ENCODE measurements at places on chromosomes 5 and 9.

GRCh38 chr9:21077781-21078180, at the start of gene IFNB1:
Gene IFNB1 (minus strand): TSS chr9:21077942. CDS start chr9:21077869, 73 bp downstream.
- no peak for DNase-seq

DNA sequence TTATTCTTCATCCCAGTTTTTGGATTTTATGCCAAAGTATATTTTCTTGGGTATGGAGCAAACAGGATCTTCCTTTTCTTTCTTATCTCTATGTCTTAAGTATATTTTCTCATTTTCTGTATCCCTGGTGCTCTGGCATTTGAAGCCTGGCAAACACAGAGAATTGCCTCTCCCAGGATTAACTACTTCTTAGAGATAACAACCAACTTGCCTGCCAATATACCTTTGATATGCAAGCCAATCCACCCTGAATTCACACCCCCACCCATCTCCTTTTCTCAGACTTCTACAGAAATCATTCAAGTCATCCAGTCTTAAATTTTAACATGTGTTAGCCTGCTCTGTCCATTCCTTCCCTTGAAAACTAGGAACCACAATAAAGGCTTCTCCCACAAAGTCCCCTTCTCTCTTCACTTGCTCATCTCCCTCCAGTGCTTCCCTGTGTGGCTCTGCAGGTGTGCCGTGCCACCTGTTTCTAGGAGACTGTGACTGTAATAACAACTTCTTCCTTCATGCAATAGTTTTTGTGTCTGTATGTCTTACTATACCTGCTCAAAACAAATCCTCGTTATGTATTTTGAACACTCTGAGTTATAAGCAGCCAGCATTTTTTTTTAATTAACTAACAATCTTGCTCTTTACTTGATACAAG, 649.7 kb upstream of the RIOK2 start:
- no peak for DNase-seq

DNA sequence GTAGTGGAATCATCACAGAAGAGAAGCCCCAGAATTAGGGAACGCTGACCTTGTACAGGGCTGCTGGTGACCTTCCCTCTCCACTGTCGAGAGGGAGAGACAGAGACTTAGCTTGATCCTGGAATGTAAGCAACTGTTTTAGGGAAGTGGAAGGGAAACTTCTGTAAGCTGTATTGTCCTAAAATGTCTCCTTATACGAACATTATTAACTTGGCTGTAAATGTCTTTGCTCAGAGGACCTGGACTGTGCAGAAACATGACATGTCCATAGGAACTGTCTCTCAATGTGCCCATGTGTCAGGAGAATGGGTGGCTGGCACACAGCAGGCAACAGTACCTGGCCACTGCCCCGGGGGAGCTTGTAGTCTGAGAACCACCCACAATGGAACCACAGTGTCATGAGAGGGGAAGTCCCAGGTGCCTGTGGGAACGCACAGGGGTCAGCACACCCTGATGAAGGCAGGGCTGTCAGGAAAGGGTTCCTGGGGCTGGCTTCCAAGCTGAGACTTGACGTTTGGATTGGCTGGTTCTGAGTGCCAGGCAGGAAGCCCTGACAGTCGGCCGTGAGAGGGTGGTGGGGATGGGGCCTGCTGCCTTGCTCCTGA, 34.0 kb downstream of the DAP start:
- no peak for DNase-seq

GRCh38 chr9:110820381-110820780, 151.8 kb downstream of the MUSK start:
- DNase-seq, result no peak

- DNase-seq, result no peak
These were observed 135.8 kb downstream of the KDM4C start for GRCh38 chr9:6893350-6894131.

DNA sequence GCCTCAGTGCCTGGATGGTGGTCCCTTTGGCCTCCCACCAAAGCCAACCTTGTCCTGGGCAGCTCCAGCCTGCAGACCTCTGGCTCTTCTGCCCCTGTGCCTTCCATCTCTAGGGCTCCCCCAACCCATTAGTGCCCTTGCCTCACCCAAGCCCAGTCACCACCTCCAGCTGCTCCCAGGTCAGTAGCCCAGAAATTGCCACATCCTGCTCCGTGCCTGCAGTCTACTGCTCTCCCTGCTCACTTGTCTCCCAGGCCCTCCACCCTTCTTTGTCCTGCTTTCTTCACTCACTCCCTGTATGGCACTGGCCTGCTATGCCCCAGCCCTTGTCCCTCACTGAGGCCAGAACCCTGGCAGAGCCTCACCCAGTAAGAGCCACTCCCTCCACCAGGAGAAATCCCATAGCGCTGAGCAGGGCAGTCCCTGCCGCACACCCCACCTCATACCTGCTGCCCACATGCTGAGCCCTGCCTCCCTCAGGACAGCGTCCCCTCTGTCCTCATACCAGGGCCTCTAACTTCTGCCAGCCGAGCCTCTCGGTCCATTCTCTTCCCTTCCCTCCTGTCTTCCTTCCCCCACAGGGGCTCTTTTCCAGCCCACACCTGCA, 44.4 kb downstream of the JADE2 start:
- DNase-seq, result no peak

GRCh38 chr9:113131689-113132151, 19.1 kb upstream of the SLC31A2 start:
- DNase-seq, result no peak

- no peak for DNase-seq
These were observed 156.9 kb upstream of the FST start for GRCh38 chr5:53323511-53323910.

GRCh38 chr5:87411973-87412629, 629 bp downstream of the CCNH start:
- peak; percentile 13 for DNase-seq

DNA sequence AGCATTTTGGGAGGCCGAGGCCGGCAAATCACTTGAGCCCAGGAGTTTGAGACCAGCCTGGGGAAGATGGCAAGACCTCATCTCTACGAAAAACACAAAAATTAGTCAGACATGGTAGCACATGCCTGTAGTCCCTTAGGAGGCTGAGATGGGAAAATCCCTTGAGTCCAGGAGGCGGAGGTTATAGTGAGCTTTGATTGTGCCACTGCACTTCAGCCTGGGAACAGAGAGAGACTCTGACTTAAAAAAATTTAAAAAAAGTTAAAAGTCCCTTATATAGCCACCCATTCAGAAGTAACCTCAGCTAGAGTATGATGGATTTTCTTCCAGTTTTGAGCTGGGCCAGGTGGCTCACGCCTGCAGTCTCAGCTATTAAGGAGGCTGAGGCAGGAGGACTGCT, 72.4 kb downstream of the UGCG start:
- DNase-seq, result no peak

- no peak for DNase-seq
These were observed 69.2 kb upstream of the CTNND2 start for GRCh38 chr5:11973469-11973868.

GRCh38 chr5:97657239-97657638, 474.2 kb upstream of the RIOK2 start:
- no peak for DNase-seq

- no peak for DNase-seq
These were observed 387.1 kb downstream of the PDE4D start for GRCh38 chr5:59506285-59506877.

- DNase-seq, result no peak
These were observed 57.2 kb downstream of the WDR70 start for GRCh38 chr5:37436146-37436934.

- no peak for DNase-seq
These were observed 15.0 kb downstream of the HMHB1 start for GRCh38 chr5:143826951-143827444.

- DNase-seq, result no peak
These were observed 579.2 kb upstream of the COX7C start for GRCh38 chr5:86038566-86038965.

DNA sequence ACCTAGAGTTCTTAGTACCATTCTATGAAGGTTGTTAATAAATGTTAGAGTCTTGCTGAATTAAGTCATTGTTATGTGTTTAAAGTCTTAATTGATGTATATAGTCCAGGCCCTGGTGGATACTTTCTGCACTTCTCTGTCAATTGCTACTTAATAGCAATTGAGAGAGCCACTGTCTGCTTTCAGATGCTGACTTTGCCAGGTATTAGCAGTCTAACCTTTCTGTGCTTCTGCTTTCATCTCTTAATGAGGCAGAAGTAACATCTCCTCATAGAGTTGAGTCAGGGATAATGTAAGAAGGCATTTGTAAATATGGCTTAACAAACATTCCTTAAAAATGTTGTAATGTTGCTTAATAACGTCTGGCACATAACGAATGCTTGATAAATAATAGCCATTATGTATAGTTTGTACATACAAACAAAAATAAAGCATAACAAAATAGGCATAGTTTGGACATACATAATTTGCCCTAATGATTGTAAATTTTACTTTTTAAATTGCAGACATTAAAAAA, 28.3 kb downstream of the RASGRF2 start:
- DNase-seq, result no peak

- no peak for DNase-seq
These were observed 39.8 kb downstream of the RBM27 start for GRCh38 chr5:146243247-146243646.

DNA sequence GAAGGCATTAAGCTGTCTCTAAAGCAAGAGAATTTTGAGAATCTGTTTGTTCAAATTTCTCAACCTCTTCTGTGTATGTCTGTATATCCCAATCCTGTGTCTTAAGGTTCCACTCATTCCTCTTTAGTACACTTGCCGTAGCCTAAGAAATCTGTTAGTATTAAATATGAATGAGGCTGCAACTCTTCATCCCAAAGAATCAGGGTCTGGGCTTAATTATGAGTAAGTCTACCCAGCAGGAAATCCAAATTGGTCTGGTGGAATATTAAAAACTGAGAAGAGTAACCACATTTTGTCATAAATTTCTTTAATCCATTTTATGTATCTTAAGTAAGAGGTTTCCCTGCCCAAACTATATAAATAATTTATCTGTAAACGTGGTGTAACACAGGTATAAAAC, 1171.2 kb downstream of the CDH12 start:
- DNase-seq, result no peak

DNA sequence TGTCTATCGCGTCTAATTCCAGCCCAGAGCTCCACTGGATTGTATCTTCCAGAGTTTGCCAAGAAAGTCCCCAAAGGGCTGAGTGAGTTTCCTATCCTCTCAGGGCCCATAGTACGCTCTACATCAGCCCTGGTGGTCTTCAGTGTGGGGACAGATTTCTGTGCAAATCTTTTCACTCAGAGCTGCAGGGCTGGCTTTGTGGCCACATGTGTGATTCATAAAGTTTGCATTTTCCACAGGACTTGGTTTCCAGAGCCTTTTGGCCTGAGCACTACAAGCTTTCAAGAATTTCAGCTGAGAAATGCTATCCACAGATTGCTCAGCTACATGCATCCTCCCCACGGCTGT, 76.7 kb upstream of the CXCL14 start:
- DNase-seq, result no peak

DNA sequence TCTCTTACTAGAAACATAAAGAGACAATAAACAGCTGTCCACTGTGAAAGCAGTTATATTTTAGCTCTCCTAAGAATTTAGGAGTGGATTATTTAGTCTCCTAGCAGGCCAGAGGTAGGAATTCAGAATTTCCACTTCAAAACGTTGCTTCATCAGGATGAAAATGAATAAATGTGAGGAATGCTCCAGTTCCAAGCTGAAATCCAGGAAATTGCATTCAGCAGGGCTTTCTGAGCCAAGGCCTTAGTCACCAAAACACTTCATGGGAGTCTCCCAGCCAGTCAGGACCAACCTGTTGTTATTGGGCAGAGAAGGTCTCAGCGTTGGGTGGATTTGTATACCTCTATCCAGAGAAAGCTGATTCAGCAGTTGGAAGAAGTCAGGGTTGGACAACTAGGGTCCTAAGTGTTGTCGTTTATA, 1040.3 kb downstream of the TLE1 start:
- DNase-seq, result no peak

- DNase-seq, result no peak
These were observed 1.8 kb downstream of the LURAP1L start for GRCh38 chr9:12776513-12777055.

DNA sequence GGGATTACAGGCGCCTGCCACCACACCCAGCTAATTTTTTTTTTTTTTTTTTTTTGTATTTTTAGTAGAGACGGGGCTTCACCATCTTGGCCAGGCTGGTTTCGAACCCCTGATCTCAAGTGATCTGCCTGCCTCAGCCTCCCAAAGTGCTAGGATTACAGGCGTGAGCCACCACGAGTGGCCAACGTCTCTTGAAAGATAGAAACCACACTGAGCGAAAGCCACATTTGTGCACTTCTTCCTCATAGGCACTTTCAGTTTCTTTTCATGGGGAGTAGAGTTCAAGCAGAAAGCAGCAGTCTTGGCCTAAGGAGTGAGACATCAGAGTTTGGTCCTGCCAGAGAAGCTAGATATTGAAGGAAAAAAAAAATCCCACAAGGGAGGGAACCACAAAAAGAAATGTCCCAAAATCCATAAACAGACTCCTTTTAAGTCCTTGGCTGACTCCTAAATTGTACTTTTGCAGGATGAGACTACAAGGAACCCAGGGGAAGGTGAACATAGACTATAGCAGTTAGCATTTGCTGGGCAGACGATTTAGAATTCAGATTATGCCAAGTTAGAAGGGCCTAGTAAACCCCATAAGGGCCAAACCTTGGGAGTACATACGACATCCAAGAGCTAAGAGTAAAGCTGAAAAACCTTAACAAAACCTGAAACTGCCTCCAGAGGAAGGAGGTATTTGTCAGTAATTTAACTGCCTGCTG, 43.9 kb upstream of the GLIPR2 start:
- DNase-seq, result no peak

GRCh38 chr5:67338421-67338820, 141.8 kb upstream of the CD180 start:
- DNase-seq, result no peak

- DNase-seq, result no peak
These were observed 536 bp downstream of the SLC27A4 start for GRCh38 chr9:128340691-128341434.

DNA sequence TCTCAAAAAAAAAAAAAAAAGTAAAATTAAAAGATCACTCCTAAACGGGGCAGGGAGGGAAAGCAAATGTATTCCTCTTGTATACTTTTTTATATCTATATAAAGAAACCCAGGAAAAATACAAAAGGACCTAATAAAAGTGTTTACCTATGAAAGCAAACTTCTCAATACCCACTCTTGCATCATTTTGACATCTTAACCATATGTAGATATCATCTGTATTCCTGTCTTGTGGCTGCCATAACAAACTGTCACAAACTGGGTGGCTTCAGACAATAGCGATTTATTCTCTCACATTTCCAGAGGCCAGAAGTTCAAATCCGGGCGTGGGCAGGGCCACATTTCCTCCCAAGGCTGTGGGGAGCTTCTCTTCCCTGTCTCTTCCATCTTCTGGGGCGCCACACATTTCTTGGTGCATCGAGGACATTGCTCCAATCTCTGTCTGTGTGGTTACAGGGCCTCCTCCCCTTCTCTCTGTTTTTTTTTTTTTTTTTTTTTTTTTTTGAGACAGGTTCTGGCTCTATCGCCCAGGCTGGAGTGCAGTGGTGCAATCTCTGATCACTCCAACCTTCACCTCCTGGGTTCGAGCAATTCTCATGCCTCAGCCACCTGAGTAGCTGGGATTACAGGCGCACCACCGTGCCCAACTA, 58.4 kb upstream of the IL17B start:
- DNase-seq, result no peak
